CD4-positive, alpha-beta T cell treated with Interleukin-21 for 1 hour (primary cell): ENCODE measurements at places on chromosomes 3 and 15.

DNA sequence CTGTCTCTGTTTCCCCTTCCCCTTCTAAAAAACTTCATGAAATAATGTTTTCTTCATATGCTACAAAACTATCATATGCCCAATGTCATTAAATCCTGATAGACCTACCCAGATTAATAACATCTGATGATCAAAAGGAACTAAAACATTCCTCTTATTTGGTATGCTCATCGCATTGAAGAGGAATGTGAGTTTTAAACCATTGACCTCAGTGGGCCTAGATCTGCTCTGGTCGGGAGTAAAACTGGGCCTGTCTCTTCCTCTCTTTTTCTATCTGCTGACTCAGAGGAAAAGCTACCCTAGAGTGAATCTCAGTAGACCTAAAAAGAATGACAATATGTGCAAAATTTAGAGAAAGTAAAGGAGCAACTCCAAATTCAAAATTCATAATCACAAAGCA is 275.8 kb downstream of the SATB1 start:
- no peak for DNase-seq

DNA sequence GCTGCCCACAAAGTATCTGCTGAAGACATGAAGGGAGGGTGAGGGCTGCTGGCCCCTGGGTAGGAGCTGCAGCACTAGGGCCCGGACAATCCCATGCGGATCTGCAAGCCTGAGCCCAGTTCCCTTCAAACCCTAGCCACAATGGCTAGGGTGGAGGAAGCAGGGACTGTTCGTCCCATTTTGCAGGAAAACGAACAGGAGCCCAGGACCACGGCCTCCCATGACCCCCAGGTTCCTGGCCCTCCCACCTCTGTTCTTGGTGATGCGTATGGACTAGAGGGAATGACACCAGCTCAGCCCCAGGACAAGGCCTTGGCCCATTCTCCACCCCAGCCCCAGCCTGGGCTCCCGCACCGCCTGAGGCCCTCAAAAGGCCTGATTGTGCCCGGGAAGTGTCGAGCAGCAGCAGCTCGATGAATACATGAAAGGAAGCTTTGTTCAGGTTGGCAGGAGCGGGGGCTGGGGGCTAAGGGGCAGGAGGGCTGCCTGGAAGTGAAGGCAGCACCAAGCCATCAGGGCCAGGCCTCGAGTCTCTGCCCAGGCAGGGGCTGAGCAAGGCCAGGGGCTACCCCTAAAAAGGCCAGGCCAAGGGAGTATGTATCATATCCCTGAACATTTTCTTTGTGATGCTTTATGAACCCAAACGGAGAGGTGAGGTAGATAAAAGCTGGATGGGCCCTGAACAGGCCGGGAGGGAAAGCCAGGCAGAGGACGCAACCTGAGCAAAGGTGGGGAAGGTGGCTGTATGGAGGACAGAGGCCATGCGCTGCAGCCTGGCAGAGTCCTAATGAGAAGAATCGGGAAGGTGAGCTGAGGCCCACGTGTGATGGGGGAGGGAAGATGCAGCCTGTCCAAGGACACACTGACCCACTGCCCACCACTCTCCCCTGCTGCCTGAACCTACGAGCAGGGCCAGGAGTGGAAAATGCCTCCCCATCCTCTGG is 12.2 kb downstream of the SEMA7A start:
- DNase-seq: no peak

DNA sequence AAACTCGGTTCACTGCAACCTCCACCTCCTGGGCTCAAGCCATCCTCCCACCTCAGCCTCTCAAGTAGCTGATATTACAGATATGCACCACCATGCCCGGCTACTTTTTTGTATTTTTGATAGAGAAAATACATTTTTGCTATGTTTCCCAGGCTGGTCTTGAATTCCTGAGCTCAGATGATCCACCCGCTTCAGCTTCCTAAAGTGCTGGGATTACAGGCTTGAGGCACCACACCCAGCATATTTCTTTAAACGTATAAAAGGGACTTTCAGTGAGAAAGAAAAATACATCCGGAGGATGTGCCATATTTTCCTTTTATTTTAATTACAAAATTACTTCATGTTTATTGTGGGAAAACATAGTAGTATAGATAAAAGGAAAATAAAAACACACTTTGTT is 55.2 kb downstream of the RPL39L start:
- DNase-seq: no peak

DNA sequence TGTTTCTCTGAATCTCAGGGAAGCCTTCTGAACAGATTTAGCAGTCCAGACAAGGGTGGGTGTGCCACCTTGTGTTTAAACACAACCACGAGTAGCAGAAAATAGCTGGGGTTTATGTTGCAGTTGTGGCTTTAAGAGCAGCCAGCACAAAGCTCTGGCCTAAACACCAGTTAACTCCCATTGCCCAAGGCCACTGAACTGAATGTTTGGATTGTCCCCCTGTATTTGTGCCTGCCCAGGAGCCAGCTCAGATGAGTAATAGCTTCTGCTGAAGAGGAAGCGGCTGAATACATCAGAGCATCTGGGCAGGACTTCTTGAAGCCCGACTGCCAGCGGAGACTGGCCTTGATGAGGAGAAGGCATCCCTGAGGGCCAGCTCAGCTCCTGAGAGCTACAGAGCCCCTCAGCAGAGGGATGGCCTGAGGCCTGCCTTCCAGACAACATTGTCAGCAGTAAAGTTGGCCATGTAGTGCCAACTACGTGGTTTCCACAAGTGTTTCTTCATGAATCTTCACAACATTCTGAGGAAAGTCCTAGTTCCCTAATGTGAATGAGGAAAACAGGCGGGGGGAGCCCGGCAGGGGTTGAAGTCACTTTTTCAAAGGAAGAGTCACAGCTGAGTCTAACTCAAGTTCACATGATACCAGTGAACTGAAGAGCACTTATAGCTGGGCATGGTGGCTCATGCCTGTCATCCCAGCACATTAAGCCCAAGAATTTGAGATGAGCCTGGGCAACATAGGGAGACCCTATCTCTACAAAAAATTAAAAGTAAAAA is 65.8 kb upstream of the ZBTB38 start:
- DNase-seq: no peak

GRCh38 chr15:33045066-33045810 is 149.3 kb downstream of the FMN1 start:
- DNase-seq: no peak

GRCh38 chr3:71397046-71397445 is 186.5 kb downstream of the FOXP1 start:
- peak; percentile 30 for DNase-seq

DNA sequence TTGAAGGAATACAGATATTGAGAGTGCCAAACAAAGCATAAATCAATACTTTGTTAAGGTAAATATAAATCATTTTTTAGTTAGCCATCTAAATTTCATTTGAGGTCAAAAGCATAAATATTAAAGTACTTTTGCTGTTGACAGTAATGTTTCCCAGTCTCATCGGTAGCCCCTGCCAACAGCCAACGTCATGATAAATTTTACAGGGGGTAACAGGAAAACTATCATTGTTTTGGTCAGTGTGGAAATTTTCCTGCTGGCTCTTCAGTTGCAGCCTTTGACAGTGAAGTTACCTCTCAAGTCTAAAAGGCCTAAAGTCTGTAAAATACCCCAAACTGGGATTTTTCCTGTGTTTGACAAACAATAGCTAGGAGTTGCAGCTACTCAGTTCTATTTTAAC is 37.3 kb upstream of the TTC14 start:
- no peak for DNase-seq
